H9 (cell line): ENCODE measurements at places on chromosomes 7 and 10.

DNA sequence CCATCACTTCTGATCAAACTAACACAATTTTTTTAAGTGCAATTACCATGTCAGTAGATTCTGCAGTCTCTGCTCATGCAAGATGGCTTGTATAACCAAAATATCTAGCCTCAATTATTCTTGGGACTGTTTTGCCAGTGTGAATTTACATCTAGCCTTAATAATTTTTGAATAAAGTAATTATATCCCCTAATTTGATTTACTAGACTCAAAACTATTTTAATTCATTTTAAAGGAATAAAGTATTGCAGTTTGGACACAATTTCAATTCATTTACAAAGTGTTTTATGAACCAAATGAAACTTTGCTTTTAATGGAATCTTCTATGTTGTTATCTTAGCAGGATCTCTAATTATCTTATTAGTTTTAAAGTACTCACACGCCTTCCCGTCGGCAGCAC is 55.7 kb downstream of the SGCE start:
- no peak for DNase-seq

DNA sequence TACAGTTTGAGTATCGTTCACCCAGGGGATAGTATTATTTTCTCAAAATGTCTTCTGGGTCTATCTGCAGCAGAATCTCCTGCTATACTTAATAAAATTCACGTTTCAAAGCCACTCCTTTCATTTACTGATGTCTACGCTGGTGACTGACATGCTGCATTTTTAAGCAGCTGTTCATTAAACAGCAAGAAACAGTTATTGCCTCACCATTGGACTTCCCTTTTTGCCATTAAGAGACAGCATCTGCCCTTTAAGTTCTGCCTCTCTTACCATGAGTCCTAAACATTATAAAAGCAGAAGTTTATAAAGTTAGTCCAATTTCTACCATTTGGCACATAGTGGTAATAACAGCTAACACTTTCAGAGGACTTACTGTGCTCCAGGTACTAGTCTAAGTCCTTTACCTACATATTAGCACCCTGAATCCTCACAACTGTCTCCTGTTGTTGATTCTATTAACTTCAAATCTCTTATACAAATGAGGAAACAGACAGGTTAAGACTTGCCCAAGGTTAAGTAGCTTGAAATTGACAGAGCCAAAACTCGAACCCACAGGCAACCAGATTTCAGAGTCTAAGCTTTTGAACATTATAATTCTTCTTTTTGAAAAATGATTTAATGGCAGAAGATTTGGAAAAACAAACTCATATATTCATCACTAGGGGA is 169.5 kb downstream of the SNX13 start:
- DNase-seq, result no peak

GRCh38 chr7:38748056-38748610 is 117.0 kb upstream of the AMPH start:
- no peak for DNase-seq

DNA sequence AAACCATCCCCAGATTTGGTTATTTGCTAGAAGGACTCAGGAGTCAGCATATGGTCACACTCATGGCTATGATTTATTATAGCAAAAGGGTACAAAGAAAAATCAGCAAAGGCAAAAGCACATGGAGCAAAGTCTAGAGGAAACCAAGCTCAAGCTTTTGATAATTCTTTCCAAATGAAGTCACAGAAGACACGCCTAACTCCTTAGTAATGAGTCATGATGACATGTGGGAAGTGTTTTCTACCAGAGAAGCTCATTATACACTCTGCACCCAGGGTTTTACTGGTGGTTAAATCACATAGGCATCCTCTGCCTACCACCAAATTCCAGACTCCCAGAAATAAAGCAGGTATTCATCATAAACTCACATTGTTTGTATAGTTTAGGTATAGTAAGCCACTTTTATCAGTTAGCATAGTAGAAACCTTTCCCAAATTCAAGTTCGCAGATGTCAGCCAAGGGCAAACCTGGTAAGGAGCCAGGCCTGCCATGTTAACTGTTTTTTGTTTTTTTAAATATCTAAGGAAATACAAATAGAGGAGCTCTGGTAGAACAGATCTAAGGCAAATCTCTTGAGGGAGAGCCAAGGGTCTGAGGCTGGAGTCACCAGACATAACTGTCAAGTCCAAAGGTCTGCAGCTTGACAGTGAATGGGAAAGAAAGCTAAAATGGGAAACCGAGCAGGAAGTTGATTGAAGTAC is 15.4 kb upstream of the HIBADH start:
- no peak for DNase-seq

- DNase-seq, result no peak
Measured at GRCh38 chr10:1434912-1435692, 302.2 kb downstream of the ADARB2 start.

- no peak for DNase-seq
Measured at GRCh38 chr10:76997631-76998030, 640.0 kb downstream of the KCNMA1 start.
